ENCODE measurements at places on chromosomes 12 and 14.

- no peak for DNase-seq
Measured at GRCh38 chr12:114751712-114752111, 67.7 kb upstream of the TBX3 start.

DNA sequence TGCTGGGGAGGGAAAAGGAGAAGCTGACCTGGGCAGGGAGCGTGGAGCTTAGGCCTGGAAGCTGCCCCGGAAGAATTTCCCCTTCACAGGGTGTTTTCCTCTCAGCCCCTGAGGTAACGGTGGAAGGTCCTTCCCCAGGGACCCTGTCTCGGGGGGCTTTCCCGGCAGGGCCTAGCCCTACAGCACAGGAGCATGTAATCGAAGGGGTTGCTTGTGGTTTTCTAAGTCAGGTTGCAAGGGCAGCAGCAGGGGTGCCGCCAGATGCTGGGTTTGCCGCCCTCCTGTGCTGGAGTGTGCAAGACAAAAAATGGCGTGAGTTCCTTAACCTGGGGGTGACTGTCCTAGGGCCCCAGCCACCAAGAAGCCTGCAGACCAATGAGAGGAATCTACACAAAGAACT is 1.6 kb upstream of the KRT74 start:
- DNase-seq: no peak

DNA sequence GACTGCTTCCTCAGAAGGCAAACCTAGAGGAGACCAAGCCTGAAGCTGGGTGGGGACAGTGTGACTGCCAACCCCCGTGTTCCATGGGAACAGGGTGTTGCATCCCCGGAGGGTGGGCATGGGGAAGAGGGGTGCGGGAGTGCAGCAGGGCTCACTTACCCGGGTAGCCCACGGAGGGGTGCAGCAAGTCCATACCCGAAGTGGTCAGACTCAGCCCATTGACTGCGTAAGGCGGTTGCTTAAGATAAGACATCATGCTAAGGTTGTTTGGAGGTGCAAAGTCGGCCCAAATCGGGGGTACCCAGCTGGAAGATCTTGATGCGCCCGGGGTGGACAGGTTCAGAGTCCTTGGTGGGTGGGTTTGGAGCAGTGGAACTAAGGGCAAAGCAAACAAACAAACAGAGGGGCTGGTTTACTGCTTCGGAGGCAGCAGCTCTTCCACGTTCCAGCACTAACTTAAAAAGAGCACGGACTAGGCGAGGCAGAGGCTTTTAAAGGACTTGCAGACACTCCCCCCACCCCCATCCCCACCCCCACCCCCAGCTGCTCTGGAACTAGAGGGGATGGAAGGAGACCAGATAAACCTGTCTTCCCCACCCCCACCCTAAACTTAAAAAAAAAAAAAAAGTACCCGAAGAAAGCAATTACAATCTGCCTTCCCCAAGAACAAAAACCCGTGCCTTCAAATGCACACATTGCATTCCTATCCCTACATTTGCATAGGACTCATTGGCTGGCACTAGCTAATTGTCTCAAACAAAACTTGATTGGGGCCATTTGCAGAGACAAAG is 4.9 kb downstream of the OTX2 start:
- DNase-seq: no peak

- no peak for DNase-seq
Measured at GRCh38 chr12:57235017-57235727, 5.7 kb downstream of the SHMT2 start.

GRCh38 chr12:124828264-124829007 is 35.2 kb downstream of the SCARB1 start:
- no peak for DNase-seq

- no peak for DNase-seq
Measured at GRCh38 chr14:74614508-74615495, 2.8 kb upstream of the LTBP2 start.

GRCh38 chr14:69073429-69073828 is 79.5 kb downstream of the DCAF5 start:
- no peak for DNase-seq
